GM04504 (cell line): ENCODE measurements at places on chromosomes 3 and 15.

GRCh38 chr15:88071141-88071540 lies 185.4 kb downstream of the NTRK3 start:
- DNase-seq, result no peak

- no peak for DNase-seq
Observed at GRCh38 chr3:49903451-49904424, at the start of gene MST1R. Gene MST1R, minus strand, starts transcription at chr3:49903873. Its CDS starts 264 bp downstream, at chr3:49903609.

DNA sequence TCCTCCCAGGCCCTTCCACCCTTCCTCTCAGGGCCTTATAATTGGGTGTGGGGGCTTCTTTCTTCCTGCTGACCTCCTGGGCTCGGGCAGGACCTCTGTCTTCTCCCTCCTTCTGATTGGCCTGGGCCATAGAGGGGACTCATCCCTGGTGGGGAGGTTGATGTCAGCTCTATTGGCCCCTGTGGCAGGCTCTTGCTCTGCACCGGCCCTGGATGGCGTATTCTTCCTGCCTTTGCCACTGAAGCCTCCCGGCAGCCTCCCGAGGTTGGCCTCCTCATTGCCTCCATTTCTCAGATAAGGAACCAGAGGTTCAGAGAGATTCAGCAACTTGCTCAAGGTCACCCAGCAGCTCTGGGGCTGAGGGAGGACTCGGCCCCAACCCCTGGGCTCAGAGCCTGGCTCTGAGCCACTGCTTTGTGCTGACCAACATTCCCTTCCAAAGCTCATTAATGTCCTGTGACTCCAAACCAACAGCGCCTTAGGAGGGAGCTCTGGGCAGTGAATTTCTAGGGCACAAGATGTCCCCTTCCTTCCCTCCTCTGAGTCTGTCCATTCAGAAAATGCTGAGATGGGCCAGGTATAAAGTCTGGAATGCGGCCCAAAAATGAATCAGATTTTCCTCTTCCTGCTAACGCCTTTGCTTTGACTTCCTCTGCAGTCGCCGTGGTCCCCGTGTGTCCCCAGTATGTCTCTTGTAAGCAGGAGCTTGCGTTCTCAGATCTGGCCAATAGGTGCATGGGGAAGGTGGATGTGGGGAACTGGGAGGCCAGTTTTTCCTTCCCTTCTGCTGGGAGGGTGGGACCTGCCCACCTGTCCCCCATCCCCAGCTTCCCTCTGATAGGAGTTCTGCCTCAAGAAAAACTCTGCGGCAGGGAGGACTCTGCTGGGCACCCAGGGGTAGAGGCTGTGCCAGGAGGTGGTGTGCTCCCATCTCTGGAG lies 74.2 kb downstream of the HMCES start:
- DNase-seq, result no peak

GRCh38 chr15:93587059-93587521 lies 498.1 kb upstream of the RGMA start:
- no peak for DNase-seq

GRCh38 chr3:3315846-3316245 lies 136.4 kb upstream of the CRBN start:
- DNase-seq, result no peak

DNA sequence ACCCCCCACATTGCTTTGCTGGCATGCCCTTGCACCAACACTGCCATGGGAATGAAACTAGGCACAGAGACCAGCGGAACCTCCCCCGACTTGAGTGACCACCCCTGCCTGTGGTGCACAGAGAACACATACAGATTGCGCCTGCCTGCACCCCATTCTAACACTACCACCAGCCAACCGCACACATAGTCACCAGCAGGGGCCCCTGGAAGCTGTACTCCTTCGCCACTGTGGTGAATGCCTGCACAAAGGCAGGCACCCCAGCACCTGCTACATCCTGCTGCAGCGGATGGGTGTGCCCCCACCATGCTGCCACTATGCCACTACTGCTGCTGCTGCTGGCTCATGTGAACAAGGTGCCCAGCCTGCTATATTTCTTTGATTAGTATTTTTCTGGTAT lies 27.4 kb upstream of the DNAAF4 start:
- DNase-seq, result no peak

DNA sequence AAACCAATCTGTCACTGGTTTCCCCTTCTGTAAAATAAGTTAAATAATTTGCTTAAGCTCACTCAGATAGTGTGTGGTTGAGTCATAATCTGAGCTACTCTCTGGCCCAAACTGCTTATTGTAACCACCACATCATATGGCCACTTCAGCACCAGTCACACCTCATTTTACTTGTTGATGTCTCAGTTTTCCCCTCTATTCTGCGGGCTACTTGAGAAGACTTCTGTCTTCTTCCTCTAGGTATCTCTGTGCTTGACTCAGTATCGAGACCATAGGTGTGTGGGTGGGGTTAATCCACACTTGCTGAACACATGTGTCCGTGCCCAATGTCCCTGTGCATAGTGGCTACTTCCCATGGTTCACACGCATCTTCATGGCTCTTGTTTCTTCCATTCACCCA lies 32.9 kb downstream of the CRYGS start:
- no peak for DNase-seq

GRCh38 chr3:52290596-52291507 lies 3.2 kb downstream of the GLYCTK start:
- DNase-seq, result no peak

DNA sequence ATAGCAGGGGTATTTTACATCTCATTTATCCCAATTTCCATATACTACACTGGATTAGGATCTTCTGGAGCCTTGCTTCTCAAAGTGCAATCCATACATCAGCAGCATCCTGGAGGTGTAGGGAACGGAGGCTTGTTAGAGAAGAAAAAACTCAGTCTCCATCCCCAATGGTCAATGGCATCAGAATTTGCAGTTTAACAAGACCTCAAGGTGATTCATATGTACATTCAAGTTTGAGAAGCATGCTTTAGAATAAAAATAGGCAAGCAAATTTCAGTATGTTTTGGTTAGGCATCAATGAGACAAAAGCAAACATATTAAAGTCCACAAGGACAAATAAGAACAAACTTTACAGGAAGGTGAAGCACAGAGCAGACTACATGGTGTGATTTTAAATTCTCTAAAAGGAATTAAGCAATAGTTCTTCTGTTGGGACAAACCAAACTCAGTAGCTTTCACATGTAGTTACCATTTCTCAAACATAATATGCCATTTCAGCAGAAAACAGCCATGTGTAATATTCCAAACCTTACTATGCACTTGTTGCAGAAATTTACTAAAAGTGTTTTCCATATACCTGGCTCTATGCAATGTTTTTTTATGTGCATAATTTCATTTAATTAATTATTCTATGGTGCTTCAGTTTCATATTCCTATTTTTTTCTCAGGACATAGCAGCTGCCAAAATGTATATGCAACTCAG lies 360.3 kb upstream of the NECTIN3 start:
- no peak for DNase-seq

DNA sequence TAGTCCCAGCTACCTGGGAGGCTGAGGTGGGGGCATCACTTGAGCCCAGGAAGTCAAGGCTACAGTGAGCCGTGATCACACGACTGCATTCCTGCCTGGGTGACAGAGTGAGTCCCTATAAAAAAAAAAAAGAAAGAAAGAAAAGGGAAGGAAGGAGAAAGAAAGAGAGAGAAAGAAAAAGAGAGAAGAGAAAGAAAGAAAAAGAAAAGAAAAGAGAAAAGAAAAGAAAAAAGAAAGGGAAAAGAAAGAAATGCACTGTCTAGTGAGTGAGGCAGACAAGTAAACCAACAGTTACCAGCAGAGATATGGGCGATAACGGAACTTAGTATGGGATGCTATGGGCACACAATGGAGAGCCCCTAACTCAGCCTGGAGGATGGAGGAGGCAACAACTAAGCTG lies 37.2 kb upstream of the TSEN2 start:
- no peak for DNase-seq

GRCh38 chr3:54936561-54936960 lies 8.7 kb upstream of the LRTM1 start:
- DNase-seq, result no peak

DNA sequence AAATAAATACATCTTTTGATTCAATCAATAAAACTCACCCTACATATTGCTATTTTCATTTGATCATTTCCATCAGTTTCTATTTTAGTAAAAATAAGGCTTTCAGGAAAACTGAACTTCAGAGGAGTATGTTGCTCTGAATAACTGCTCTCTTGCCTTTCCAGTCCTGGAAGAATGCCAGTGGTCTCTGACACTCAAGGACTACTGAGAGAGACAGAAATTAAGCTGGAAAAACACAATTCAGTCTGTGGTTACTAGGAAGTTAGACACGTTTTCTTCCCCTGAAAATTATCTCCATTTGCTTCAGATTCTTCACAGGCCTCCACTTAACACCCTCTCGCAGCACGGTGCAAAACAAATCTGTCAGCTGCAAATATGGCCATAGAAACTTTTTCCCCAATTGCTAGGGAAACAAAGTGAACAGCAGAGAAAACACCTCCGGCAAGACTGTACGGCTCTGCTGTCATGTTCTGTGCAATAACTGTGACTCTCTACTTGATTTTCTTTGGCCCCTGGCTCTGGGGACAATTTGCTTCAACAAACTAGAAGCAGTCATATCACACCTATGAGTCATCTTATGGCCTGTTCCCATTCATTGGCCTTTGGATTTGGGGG lies 353.0 kb downstream of the MAGI1 start:
- DNase-seq, result peak; percentile 11

DNA sequence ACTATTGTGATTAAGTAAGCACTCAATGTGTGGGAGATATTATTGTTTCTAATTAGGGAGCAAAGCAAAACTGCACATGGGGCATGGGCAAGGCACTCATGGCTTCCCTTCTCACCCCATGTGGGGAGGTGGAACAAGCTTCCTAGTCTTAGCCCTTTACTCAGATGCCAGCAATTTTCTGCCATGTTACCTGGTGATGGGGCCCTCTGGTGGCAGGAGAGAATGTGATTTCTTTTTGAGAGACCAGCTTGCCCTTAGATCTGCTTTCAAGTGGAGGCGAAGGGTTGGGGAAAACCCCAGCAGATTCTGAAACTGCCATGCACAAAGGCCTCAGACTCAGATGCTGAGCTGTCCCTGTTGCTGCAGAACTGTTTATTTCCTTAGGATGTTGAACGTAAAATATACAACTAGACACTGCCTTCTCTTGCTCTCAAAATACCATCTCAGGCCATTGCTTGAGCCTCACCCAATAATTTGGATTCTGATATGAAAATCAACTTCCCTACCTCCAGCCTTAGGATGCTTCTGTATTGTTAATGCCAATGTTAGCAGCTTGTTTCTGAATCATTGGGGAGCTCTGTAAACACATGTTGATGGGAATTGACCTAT lies 130.2 kb upstream of the TPRG1 start:
- DNase-seq, result peak; percentile 6

GRCh38 chr15:62124973-62125303 lies 40.1 kb downstream of the C2CD4B start:
- no peak for DNase-seq

- DNase-seq, result no peak
Observed at GRCh38 chr15:28133281-28133680, 34.2 kb upstream of the OCA2 start.

- DNase-seq, result no peak
Observed at GRCh38 chr3:158508481-158508880, 62.5 kb upstream of the MLF1 start.

GRCh38 chr3:124261306-124261705 lies 269.4 kb upstream of the ROPN1 start:
- DNase-seq, result no peak

DNA sequence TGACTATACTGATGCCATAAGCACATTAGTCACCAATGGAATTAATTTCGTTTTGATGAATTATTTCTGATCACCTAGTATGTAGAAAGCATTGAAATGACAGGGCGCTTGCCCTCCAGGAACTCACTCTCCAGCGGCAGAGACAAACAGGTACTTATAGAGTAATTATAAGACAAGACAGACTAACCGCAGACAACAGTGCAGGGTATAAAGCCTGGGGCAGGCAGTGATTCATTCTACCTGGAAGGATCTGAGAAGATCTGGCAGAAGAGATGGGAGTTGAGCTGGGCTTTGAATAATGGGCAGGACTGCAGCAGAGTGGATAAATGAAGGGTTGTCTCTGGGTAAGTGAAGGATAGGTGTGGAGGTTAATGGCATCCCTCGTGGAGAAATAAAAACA lies 331.8 kb downstream of the FGF12 start:
- no peak for DNase-seq

DNA sequence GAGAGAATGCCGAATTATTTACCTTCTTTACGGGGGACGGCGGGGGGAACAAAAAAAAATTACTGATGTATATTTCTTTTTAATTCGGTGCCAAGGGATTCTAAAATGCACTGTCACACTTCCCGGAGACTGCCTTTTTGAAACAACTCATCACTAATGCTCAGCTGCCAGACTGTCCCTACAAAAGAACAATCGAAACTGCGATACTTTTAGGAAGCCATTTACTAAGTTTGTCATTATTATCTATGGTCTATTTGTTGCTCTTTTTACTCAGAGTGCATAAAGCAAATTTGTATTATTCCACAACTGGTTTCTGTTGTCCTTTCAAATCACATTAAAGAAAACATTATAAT lies 60.8 kb downstream of the TM4SF4 start:
- DNase-seq, result no peak

DNA sequence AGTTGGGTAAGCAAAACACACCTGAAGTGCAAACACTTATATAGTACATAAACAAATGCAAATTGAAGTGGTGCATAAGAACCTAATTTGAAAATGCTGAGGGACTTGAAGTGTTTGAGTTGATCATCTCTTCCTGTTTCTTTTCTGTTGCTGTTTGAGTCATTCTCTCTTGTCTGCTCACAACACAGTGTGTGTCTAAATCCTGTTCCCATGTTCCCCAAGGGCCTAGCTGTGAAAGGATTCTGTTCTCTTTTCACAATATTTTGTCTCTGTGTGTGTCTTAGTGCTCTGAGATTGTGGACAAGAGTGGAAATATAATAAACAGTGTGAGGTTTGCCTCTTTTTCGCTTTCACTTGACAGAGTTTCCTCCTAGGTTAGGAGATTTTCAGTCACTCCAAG lies 6.1 kb downstream of the CD96 start:
- no peak for DNase-seq

DNA sequence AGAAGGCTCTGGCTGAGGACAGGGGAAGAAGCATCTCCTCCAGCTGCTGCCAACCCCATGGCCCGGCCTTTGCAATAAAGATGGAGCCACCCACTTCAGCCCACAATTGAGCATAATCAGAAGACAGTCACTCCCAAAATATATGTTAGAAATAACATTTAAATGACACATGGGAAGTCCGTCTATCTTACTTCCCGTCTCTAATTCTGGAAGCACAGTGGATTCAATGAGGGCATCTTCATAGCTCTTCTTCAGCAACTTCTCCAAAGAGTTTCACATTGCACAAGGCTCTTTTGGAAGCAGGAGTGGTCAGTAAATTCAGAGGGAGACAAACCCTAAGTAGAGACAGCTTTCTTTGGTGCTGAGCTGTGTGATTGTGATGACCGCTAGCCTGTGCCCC lies 67.0 kb upstream of the SEC61A1 start:
- DNase-seq, result no peak

GRCh38 chr3:48345946-48346572 lies 12.6 kb upstream of the SPINK8 start:
- no peak for DNase-seq

DNA sequence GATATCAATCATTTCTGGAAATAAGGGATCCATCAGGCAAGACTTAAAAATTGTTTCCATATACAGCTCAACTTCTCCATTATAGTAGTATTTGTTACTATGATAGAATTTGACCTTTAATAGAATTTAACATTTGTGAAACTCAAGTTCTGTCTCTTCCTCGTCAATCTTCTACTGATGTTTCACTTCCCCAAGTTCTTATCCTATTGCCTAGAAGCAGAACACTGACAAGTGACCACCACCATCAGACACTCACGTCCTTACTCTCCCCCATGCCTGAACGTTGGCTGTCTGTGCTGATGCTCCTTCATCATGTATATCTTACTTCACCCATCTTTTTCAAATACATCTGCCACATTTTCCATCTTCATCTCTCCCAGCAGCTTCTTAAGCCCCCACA lies 26.6 kb upstream of the TAFA4 start:
- no peak for DNase-seq
